ENCODE measurements at places on chromosomes 3 and 15.

DNA sequence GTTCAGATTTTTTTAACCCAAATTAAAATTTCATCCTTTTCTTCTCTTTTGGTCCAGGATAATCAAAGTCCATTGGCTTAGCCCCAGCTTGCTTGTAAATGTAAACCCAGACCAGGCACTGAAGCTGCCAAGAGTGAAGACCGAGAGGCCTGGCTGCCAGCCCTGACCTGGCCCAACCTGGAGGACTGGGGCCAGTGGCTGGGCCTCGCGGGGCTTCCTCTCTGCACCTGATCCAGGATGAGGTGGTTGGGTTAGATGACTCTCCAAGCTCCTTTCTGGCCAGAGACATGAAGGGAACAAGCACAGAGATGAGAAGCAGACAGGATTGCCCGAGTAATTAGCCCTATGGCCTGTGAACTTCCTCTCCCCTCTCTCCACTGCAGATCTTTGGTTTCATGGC is 50.6 kb downstream of the CMTM6 start:
- DNase-seq: no peak

- DNase-seq: no peak
These were observed 1052.4 kb downstream of the TUSC7 start for GRCh38 chr3:117761703-117762620.

GRCh38 chr15:42159381-42160015 is 3.1 kb upstream of the PLA2G4F start:
- no peak for DNase-seq

DNA sequence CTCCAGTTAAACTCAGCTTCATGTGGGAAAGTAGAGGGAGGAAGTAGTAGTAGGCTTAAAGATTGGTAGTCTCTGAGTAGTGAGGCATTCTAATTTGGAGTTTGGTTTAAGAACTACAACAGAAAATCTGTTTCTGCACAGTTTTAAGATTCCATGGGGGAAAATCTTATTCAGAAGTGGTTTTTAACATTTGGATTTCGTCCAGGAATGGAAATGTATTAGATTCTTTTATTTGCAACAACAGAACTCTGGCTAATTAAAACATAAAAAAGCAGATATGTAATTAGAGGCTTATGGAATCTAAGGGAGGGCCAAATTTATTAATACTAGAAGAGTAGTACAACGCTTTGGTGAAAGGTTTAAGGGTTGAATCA is 36.0 kb downstream of the NECTIN3 start:
- DNase-seq: peak; percentile 24

DNA sequence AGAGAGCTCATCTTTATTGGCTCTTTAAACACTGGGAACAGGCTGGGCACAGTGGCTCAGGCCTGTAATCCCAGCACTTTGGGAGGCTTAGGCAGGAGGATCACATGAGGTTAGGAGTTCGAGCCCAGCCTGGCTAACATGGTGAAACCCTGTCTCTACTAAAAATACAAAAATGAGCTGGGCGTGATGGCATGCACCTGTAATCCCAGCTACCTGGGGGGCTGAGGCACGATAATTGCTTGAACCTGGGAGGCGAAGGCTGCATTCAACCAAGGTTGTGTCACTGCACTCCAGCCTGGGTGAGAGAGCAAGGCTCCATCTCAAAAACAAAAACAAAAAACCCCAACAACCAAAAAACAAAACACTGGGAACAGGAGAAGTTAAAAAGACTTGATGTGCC is 72.1 kb downstream of the CHAC1 start:
- DNase-seq: no peak

Measured in astrocyte of the cerebellum (primary cell).